ENCODE measurements at places on chromosomes 3 and 15.

DNA sequence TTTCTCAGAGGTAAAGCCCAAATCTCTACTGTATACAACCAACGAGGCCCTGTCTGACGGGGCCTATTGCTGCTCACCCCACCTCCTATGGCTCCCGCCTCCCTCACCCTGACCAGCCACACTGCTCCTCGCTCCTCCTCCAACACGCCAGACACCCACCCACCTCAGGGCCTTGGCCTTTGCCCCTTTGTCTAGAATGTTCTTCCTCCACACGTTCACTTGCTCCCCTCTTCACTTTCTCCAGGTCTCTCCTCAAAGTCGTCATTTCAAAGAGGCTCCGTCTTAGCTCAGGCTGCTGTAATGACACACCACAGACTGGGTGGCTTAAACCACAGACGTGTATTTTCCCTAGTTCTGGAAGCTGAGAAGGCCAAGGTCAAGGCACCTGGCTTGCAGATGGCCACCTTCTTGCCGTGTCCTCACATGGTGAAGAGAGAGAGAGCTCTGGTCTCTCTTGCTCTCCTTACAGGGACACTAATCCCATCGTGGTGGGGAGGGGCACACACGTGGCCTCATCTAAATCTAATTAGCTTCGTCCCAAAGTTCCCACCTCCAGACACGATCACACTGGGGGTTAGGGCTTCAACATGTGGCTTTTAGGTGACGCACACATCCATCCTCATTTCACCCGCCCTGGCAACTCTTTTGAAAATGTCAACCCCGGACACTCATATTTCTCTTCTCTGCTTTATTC, 98.2 kb downstream of the TLE3 start:
- no peak for DNase-seq

DNA sequence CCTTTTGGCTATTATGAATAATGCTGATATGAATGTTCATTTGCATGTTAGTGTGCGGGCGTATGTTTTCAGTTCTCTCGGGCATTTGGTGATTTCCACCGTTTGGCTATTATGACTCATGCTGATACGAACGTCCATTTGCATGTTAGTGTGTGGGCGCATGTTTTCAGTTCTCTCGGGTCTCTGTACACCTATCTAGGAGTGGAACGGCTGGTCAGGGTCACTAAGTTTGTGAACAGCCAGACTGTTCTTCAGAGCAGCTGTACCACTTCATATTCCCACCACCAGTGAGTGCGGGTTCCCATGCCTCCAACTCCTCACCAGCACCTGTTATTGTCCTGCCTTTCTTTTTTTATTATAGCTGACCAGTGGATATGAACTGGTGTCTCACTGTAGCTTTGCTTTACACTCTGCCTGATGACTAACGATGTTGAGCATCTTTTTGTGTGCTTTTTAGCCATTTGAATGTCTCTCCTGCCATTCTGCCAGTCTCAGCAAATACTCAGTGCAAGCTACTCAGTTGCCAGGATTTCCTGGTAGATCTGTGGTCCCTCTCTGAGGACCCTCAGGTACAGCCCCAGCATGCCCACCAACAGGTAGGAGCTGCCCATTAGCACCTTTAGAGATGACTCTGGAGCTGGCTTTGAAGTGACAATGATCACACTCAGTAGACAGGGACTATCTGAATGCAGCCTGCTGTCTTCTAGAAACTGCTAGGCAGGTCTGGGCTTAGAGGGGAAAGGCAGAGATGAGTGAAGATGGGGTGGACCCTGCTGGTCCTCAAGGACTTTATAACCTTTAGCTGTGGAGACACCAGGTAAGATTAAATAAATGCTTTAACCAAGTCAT, 141.1 kb downstream of the XXYLT1 start:
- DNase-seq, result peak; percentile 39

- DNase-seq, result peak; percentile 87
Measured at GRCh38 chr15:94230883-94231722, at the start of gene MCTP2. TSS of gene MCTP2 (plus strand) at chr15:94231561. CDS start at chr15:94298266, 66,705 bp downstream.

DNA sequence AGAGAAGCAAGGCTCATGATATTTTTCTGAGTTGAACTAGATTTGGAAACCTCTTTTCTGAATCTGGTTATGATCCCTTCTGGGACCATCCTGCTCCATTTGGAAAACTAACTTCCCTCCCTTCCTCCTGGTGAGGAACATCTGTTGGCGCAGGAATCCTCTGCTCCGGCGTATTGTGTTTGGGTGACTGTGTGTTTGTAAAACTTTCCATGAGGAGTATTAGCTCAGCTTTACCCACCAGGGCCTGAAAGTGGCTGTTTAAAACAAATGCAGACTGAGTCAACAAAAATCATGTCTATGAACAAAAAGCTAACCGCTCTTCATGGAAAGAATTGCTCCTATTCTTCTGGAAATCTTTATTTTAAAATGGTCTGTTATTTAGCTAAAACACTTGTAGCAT, 17.7 kb downstream of the STARD9 start:
- DNase-seq, result no peak

DNA sequence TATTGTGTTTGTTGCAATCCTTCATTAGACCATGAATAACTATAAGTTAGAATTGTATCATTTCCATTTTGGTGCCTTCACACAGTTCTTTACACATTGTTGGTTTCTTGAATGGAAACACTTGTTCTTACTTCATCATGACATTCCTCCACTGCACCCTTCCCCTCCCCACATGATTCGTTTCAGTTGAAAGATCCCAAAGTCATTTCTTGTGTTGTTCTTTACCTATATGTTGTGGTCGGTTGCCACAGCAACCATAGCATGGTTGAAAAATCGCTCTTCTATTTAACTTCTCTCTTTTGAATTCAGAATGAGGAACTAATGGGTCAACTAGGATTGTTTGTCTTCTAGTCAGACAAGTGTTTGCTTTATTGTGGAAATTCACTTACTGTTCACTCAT, 103.3 kb downstream of the IL1RAP start:
- DNase-seq, result peak; percentile 45

DNA sequence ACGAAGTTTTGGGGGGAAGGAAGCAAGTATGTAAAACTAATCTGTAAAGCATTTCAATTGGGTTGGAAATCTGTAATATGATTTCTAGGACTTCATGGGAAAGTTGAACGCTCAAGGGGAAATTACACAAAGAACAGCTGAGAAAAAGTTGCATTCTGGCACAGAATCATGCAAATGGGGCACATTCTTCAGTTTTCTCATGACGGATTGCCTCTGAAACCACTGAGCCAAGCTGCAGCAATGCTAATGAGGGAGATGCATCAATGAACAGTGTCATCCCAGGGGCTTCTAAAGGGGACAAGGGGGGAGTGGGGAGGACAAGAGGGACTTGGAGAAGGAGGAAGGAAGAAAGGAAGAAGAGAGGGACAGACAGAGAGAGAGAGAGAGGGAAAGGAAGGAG, 291.4 kb upstream of the ATP11B start:
- DNase-seq, result no peak

DNA sequence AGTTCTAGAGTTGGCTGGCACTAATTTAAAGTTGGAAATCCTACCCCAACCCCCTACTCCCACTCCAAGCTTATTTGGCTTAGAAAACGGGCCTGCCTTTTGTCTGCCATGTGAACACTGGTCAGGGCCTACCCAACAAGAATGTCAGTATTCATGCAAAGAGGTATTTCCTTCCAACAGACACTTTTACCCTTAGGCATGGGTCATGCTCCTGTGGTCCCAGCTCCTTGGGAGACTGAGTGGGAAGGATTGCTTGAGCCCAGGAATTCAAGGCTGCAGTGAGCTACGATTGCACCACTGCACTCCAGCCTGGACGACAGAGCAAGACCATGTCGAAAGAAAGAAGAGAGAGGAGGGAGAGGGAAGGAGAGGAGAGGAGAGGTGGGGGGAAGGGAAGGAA, 137.5 kb upstream of the LRTM1 start:
- no peak for DNase-seq

- DNase-seq, result no peak
Measured at GRCh38 chr3:133401374-133402135, 1.7 kb downstream of the BFSP2 start.

- no peak for DNase-seq
Measured at GRCh38 chr3:21435871-21436270, 315.1 kb downstream of the ZNF385D start.

- DNase-seq, result no peak
Measured at GRCh38 chr15:23002920-23003319, 22.8 kb upstream of the CYFIP1 start.

DNA sequence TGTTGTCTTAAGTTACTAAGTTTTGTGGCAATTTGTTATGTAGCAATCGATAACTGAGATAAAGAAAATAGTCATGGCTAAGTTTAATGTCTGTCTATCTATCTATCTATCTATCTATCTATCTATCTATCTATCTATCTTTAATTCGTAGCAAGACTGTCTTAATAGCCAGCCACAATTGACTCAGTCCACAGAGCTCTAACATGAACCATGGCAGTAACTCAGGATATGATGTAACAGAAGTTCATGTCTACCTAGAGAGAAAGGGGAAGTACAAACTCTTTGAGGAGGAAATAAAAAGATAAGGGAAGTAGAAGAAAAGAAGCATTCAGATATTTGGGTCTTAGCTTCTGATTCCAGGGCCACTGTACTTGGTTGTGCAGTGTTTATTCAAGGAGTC, 61.5 kb upstream of the FNDC3B start:
- DNase-seq, result no peak

GRCh38 chr3:158381262-158381868, 189.6 kb upstream of the MLF1 start:
- no peak for DNase-seq

GRCh38 chr3:145942052-145942451, 218.9 kb downstream of the PLOD2 start:
- DNase-seq, result no peak

GRCh38 chr15:38071211-38071972, 137.0 kb downstream of the TMCO5A start:
- no peak for DNase-seq

- no peak for DNase-seq
Measured at GRCh38 chr15:38531509-38531908, 33.1 kb downstream of the RASGRP1 start.
